ENCODE measurements at places on chromosomes 4 and X. TPM values are rescaled to one million over a fixed set of nuclear protein-coding genes. Genes with fewer than 3 reads are reported as not detected.

DNA sequence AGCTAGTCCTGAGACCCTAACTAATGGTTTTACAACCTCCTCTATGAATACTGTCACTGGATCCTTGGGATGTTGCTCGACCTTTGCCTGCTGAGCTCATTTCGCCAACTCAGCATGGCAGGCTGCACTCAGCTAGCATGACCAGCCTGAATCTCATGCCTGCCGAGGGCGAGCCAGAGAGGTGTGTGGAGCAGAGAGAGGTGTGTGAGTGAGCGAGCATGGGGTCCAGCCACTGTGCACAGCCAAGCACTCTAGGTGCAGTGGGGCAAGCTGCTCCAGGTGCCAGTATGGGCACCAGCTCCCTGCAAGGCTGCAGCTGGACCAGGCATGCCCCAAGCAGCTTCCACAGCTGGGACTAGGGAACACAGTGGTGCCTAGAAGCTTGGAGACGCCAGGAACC, 410.9 kb downstream of the PCDH10 start:
- H3K27ac ChIP-seq, result no peak overlapping the region
- H3K4me1 ChIP-seq, result no peaks in the 10 kb centered on the region
- H3K36me3 ChIP-seq, result no peaks in the 10 kb centered on the region
- no peak overlapping the region for H3K4me3 ChIP-seq
- DNase-seq, result no peak

- no peaks in the 10 kb centered on the region for H3K36me3 ChIP-seq
- peak; percentile 81 for DNase-seq
- no peaks in the 10 kb centered on the region for H3K27me3 ChIP-seq
- H3K4me3 ChIP-seq, result no peak overlapping the region
- no peaks in the 10 kb centered on the region for H3K4me1 ChIP-seq
Observed at GRCh38 chr4:152500800-152501434, 35.0 kb downstream of the FBXW7 start.

- H3K4me1 ChIP-seq, result no peaks in the 10 kb centered on the region
- H3K27ac ChIP-seq, result no peak overlapping the region
- no peak for DNase-seq
Observed at GRCh38 chr4:5757536-5757935, 46.5 kb downstream of the EVC start.

- H3K27me3 ChIP-seq, result no peaks in the 10 kb centered on the region
- DNase-seq, result no peak
- H3K4me1 ChIP-seq, result no peaks in the 10 kb centered on the region
- no peaks in the 10 kb centered on the region for H3K36me3 ChIP-seq
- no peak overlapping the region for H3K4me3 ChIP-seq
- H3K27ac ChIP-seq, result no peak overlapping the region
Observed at GRCh38 chr4:95693594-95693993, 144.8 kb upstream of the UNC5C start.

- no peak overlapping the region for H3K4me3 ChIP-seq
- H3K27me3 ChIP-seq, result no peaks in the 10 kb centered on the region
- H3K36me3 ChIP-seq, result peaks cover 3% of the 10 kb centered on the region
- no peak overlapping the region for H3K27ac ChIP-seq
Observed at GRCh38 chr4:75948822-75949444, 8.1 kb upstream of the NAAA start.

- no peak overlapping the region for H3K4me3 ChIP-seq
- no peaks in the 10 kb centered on the region for H3K36me3 ChIP-seq
- no peaks in the 10 kb centered on the region for H3K4me1 ChIP-seq
- H3K27ac ChIP-seq, result no peak overlapping the region
- H3K27me3 ChIP-seq, result no peaks in the 10 kb centered on the region
- DNase-seq, result no peak
Observed at GRCh38 chrX:54430519-54430918, 9.7 kb upstream of the TSR2 start.

GRCh38 chr4:86855572-86855971, 6.4 kb upstream of the SLC10A6 start:
- no peak overlapping the region for H3K4me3 ChIP-seq
- DNase-seq, result no peak
- no peaks in the 10 kb centered on the region for H3K36me3 ChIP-seq

DNA sequence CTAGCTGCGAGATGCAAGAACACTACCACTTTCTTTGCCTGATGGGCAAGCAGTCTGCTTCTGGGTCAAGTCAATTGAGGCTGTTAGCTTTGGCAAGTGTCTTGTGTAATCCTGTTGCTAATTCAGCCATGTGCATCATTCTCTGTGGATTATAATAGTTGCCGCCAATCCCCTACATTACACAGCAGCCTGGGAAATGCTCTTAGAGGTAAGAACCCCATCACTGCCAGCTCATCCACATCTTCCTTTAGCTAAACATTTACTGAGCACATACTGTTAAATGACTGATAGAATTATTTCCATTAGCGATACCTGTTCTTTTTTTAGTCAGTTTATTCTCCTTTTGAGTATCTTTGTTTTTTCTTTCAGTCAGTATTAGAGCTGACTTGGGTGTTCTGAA, 116.2 kb downstream of the CBR4 start:
- H3K4me3 ChIP-seq, result no peak overlapping the region
- peaks cover 7% of the 10 kb centered on the region for H3K36me3 ChIP-seq
- no peak for DNase-seq
- no peaks in the 10 kb centered on the region for H3K4me1 ChIP-seq

DNA sequence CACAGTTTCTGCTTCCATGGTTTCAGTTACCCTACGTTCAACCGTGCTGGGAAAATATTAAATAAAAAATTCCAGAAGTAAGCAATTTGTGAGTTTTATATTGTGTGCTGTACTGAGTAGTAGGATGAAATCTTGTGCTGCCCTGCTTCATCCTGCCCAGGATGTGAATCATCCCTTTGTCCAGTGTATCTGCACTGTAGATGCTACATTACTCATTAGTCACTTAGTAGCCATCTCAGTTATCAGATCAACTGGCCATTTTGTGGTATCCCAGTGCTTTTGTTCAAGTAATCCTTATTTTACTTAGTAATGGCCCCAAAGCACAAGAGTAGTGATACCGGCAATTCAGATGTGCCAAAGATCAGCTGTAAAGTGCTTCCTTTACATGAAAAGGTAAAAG, 97.9 kb downstream of the COX18 start:
- H3K4me1 ChIP-seq, result no peaks in the 10 kb centered on the region
- no peak overlapping the region for H3K27ac ChIP-seq
- H3K27me3 ChIP-seq, result no peaks in the 10 kb centered on the region

- no peak overlapping the region for H3K27ac ChIP-seq
- peaks cover 3% of the 10 kb centered on the region for H3K27me3 ChIP-seq
- no peaks in the 10 kb centered on the region for H3K4me1 ChIP-seq
- no peak overlapping the region for H3K4me3 ChIP-seq
- H3K36me3 ChIP-seq, result no peaks in the 10 kb centered on the region
- DNase-seq, result peak; percentile 61
Observed at GRCh38 chrX:65871671-65872311, 168.1 kb downstream of the VSIG4 start.

DNA sequence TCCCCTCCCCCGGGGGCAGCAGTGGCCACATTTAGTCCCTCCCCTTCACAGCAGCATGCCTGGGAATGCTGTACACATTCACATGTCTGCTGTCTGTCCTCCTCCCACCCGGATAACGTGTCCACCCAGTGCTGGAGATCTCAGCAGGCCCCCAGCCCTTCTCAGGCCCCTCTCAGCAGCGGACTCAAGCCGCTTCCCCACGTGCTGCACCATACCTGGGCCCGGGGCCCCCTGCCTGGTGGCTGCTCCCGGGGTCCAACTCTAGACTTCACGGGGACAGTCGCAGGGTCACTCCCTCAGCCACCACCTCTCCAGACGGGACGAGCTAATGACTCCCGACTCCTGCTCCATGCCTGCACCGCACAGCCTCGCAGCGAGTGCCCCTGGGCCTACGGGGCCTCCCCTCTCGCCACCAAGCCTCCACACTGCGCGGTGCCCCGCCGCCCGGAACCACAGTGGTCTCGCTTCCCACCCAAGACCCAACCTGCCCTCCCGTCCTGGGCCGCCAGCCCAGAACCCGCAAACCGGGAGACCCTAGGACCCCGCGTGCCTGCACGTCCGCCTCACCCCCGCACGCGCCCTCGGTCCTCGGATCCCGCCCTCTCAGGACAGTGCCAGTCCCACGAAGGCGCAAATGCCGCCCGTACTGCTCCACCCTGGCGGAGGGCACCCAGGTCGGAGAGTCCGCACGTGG, 1.3 kb upstream of the PCGF3 start:
- H3K36me3 ChIP-seq, result no peaks in the 10 kb centered on the region
- no peak overlapping the region for H3K27ac ChIP-seq
- no peak for DNase-seq
- no peak overlapping the region for H3K4me3 ChIP-seq

Gene ABLIM2
- 11.1 TPM for total RNA-seq

DNA sequence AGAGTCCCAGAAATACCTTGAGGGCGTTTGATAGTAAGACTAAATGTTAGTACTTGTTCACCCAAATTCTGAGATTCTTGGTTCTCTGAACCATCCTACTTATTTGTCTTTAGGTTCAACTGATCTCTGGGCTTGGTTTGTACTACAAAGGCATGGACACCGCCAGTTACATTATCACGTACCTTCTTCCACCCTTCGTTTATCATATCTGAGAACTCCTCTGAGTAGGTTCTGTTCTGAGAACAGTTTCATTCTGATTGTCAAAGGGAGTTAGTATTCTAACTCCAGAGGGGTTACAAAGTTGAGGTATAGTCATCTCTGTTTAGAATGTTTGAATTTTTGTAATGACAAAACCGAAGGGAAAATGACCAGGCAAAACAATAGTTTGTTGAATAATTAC, 19.3 kb downstream of the ZFX start:
- H3K4me1 ChIP-seq, result peaks cover 4% of the 10 kb centered on the region
- no peak for DNase-seq
- H3K27ac ChIP-seq, result no peak overlapping the region
- no peaks in the 10 kb centered on the region for H3K27me3 ChIP-seq
- H3K4me3 ChIP-seq, result no peak overlapping the region

Gene FAM199X
- total RNA-seq, result 29.3 TPM

Gene NPY1R
- 1.6 TPM for total RNA-seq

Gene KLF8
- total RNA-seq, result 2.8 TPM

DNA sequence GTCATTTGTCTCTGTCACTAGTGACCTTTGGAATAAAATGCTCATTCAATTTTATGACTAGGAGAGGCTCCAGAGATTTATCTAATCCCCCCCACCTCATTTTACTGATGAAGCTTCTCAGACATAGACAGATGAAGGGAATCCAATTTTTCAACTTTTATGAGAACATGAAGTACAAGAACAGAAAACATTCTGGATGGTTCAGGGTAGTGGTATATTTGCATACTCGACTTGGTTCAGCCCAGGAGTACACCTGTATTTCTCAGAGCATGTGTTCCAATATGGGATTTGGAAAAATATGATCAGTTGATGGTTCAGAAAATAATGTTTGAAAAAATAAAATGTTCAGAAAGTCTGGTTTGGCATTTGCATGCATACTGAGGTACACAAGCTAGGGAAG, 131.4 kb upstream of the GALNT7 start:
- peaks cover 10% of the 10 kb centered on the region for H3K4me1 ChIP-seq
- no peaks in the 10 kb centered on the region for H3K27me3 ChIP-seq
- no peak overlapping the region for H3K4me3 ChIP-seq
- no peak overlapping the region for H3K27ac ChIP-seq
- no peak for DNase-seq

Data from colonic mucosa (tissue), 4 donors.